Stimulated activated CD4-positive, alpha-beta T cell treated with anti-CD3 and anti-CD28 coated beads, TNF-alpha, amount 100 ng/mL, for 1 hour (primary cell): ENCODE measurements at places on chromosomes 12 and 14.

DNA sequence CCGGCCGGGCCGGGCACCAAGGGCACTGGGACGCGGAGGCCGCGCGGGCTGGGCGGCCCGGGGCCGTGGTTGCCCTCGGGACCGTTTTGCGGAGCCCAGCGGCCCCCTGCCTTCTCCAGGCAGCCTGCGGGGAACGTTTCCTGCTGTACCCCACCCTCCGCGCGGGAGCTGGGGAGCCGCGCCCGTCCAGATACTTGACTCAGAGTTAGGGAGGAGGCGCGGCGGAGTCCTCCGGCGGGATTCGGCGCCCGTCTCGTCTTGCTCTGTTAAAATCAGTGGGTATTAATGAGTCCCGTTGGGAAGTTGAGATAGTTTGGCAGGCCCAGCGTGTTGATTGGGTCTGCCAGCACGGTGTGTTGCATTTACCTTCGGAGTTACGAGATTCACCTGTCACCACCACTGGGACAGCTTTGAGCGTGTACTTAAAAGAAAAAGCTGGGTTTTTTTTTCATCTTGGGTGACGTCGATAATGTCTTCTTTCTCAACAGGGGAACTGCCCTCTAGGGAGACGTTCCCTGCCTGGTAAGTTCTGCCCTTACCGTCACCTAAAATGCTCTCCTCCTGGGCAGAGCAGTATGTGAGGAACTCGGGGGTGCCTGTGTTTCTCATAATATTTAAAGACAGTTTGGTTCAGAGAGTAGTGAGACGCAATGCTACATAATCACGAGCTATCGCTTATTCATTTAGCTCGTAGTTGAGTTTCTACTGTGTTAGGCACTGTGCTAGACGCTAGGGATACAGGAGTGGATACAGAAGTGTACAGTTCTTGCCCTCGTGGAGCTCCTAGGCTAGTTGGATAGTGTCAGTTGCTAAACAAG is 596 bp downstream of the DLST start:
- DNase-seq: no peak

- DNase-seq: no peak
Measured at GRCh38 chr14:93688820-93689219, 99.5 kb downstream of the PRIMA1 start.

- no peak for DNase-seq
Measured at GRCh38 chr12:692274-692673, 29.0 kb upstream of the NINJ2 start.

GRCh38 chr12:20210621-20211215 is 157.6 kb upstream of the PDE3A start:
- DNase-seq: no peak

DNA sequence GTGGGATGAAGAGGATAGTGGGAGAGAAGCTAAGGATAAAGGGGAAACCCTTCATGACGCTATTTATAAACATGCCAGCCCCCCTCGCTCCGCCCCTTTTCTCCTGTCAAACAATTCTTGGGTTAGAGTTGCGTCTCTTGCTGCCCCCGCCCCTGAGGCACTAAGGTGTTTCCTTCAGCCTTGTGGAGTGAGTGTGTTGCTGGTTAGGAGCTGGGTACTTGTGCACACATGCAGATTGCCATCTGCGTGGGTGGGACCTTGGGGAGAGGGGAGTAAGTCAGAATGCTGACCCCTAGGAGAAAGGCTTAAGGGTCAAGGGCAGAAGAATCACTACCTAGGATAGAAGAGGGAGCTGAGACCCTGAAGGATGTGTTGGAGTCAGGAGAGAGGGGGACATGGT is 5.4 kb downstream of the FOXJ2 start:
- no peak for DNase-seq

- DNase-seq: no peak
Measured at GRCh38 chr12:88052686-88053085, 23.5 kb upstream of the C12orf50 start.

DNA sequence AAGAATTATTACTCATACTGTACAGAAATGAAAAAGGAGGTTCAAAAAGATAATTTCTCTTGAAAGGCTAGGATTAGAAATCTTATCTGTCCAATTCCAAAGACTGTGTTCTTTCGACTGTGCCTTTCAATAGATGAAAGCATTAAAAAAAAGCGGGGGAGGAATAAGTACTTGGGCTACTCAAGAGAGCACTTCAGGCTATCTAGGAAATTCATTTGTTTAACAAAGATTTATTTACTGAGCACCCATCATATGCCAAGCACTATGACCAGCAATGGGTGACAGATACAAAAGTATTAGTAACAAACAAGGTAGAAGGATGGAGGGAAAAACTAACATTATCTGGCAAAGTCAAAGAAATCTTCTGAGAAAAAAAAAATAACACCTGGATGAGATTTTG is 37.4 kb downstream of the SENP1 start:
- DNase-seq: no peak

DNA sequence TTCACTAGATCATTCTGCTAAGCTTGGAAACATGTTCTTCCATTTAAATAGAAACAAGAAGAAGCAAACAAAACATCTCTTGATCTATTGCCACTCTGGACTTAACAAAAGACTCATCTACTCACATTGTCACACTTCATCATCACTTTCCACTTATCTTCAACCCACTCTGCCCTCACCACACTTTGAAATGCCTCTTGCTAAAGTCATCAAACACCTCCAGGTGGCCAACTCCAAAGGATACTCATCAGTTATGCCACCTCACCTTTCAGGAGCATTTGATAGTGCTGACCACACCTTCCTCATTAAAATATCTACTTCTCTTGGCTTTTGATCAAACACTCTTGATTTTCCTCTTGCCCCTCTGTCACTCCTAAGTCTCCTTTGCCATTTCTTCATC is 7.2 kb downstream of the EFCAB11 start:
- DNase-seq: no peak

DNA sequence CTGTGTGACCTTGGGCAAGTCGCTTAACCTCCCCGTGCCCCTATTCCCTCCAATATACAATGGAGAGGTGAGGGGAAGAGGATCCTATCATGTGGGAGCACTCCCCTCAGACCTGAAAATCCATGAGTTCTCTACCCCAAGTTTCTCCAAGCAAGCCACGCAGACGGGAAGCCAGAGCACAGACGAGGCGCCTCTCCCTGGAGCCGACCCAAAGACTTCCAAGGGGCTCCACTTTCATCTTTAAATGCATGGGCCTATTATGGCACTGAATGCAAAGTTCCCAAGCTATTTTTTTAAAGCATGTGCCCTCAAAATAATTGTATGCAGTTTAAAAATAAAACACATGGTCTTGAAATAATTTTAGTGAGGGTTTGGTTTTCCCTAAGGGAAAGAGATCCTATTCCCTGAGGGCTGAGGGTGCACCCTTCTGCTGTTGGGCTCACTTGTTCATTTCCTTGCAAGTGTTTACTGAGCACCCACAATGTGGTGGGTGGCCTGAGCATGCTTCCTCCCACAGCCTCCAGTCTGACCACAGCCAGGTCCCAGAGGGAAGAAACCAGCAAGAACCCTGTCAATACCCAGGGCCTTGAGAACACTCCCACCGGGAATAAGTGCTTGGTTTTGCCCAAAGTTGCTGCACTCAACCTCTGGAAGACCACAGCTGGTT is 14.6 kb downstream of the CMKLR1 start:
- DNase-seq: no peak

DNA sequence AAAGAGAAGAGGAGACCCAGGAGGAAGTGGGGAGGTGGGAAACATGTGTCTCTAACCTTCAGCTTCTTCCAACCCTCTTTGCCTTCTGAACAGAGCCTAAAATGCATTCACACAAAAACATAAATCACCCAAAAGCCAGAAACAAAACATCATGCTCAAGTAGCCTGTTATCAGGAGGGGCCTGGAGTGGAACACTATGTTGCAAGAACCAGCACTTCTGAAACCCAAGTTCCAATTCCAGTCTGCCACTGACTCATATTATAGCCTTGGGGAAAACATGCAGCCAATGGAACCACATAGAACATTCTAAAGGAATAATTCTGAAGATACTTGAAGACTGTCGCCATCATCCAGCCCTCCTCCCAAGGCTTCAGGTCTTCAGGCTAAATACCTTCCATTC is 169.8 kb upstream of the PLXNC1 start:
- no peak for DNase-seq

DNA sequence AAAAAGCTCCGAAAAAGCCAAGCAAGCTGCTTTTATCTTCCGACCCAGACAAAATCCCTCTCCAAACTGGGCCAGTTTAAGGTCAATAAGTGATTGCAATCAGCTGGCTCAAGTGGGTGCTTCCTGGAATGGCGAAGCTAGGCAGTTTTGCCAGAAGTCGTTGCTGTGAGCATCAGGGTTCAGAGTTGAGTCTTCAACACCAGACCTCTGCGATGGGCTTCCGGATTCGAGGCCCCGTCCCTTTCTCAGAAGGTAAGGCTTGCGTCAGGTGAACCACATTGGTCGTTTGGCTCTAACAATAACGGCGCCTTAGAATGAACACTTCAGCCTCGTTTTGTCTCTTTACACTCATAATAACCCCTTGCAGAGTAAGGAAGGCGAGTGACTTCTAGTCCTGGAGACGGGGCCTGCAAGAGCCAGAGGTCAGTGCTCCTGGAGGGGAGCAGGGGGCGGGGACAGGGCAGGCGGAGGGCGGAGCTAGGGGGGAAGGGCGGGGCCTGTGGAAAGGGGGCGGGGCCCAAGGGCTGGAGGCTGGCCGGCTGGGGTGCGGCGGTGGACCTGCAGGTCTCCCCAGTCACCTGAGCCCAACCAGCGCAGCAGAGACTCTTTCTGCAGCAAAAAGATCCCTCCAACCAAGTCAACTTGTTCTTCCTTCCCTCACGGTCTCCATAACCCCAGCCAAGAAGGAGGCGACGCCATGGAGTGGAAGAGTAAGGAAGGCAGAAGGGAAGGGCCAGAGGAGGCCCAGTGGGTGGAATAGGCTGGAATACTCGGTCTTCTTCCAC is 34.0 kb upstream of the NFYB start:
- DNase-seq: no peak

- DNase-seq: no peak
Measured at GRCh38 chr12:76876696-76877229, 2.1 kb downstream of the CSRP2 start.

GRCh38 chr12:70842942-70843341 is 77.6 kb downstream of the PTPRR start:
- DNase-seq: no peak

GRCh38 chr14:92471919-92472318 is 41.7 kb upstream of the RIN3 start:
- no peak for DNase-seq

- no peak for DNase-seq
Measured at GRCh38 chr12:68454892-68455291, 122.7 kb upstream of the MDM1 start.

GRCh38 chr14:85483037-85483436 is 46.9 kb upstream of the FLRT2 start:
- no peak for DNase-seq

- no peak for DNase-seq
Measured at GRCh38 chr12:26295001-26295400, 99.6 kb downstream of the SSPN start.

DNA sequence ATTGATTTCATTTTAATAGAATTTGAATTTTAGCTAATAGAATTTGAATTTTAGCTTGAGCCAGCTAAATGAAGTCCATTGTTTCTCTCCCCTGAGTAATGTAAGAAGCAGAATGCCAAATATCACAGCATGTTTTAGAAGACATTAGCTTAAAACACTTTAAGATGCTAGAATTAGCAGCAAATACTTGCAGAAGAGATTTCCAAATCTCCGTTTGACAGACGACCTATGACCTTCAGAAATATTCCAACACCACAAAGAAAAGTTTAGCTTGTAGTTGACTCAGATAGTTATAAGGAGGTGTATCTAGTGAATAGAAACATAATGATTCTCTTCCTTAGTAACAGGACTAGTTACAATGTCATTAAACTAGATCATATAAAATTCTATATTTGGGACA is 51.7 kb upstream of the MYF6 start:
- no peak for DNase-seq

- no peak for DNase-seq
Measured at GRCh38 chr12:74021937-74022336, 515.7 kb upstream of the ATXN7L3B start.

DNA sequence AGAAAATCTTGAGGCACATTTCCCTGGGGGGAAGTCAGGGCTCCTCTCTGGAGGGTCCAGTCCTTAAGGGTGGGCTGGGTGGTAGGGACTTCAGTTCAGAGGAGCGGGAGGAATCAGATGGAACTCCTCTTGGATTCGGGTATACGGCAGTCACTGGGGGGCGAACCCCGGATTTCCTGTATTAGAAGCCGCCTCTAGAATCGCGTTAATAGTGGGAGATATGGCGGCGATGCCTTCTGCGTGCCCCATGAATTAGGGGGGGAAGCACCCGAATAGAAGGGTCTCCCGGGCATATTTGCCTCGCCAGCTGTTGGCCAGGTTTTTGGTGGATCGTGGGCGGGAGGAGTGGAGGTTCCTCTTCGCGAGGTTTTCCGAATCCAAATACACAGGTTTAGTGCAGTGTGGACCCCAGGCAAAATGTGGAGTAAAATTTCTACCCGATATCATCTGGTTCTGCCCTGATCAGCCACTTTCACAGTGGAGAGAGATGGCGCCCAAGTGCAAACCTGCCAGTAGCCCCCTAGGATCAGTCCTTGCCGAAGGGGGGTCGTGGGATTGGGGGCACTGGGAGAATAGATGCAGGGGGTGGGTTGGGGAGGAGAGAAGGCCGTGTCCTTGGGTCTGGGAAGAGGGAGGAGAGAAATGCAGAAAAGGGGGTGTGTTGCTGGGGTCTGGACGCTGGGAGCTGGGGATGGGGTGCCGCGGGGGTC is 628 bp downstream of the MEG3 start:
- DNase-seq: no peak

DNA sequence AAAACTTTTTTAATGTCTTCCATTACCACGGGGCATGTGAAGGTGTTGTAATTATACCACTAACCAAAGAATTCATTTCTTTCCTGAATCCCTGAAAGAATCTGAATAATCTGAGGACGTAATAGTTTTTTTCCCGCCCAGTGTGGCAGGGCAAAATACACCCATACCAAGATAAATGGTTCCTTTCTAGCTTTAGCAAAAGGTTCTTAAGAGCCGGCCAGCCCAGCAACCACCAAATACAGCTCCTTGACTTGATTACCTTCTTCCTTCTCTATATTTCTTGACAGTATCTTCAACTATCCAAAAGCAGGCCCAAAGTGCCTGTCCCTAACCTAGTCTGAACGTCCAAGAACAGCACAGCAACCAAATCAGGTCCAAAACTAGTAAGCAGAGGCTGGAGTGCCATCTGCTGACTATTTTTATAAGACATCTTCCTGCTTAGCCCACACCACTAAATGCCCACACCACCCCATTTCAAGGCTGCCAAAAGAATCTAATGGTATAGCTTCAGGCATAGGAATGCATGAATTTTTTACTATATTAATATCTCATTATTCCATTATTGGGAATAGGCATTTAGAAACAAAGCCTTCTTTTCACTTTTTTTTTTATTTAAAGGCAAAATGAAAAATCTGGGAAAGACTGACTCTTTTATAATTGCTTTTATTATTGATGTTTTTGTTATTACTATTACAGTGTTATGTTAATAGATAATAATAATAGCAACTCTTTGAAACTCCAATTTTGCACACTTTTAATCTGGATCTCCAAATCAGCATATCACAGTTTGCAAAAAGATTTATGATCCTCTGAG is 524.4 kb downstream of the MED13L start:
- no peak for DNase-seq
